ENCODE measurements at places on chromosomes 12 and 14. TPM values are rescaled to one million over a fixed set of nuclear protein-coding genes. Genes with fewer than 3 reads are reported as not detected.

DNA sequence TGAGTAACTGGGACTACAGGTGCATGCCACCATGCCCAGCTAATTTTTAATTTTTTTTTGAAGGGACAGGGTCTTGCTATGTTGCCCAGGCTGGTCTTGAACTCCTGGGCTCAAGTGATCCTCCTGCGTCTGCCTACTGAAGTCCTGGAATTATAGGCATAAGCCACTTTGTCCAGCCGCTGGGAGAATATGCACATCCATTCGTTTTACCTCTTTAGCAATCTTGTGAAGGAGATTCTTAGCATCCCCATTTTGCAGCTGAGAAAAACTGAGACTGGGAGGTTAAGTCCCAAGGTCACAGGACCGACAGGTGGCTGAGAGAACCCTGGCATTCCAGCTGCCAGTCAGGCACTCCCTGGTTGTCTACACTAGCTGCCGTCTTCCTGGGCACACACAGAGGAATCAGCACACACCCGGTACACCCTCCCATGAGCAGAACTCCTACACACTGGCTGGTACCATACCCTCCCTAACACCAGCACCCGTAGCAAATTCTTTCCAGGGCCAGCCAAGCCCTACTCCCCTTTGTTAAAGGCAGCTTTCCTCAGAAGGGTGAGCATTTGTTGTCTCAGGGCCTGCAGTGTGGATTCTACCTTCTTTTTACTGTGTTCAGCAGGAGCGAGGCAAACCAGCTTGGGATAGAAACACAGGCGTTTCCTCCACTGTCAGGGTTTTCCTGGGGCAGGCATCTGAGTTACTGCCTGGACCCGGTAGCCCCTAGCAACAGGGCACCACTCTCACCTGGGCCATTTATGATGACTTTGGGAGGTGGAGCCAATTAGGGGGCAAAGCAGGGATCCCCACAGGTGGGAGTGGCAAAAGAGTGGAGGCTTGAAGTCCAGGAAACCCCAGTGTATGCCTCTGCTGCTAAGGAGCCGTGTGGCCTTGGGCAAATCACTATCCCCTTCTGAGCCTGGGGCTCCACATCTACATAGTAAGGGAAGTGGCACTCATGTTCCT lies 70.2 kb downstream of the IRF2BPL start:
- peaks cover 78% of the 10 kb centered on the region for H3K4me1 ChIP-seq
- H3K4me3 ChIP-seq = no peak overlapping the region
- no peaks in the 10 kb centered on the region for H3K27me3 ChIP-seq
- H3K27ac ChIP-seq = peak overlapping the region; percentile 93

GRCh38 chr12:93982771-93983315 lies 165.5 kb upstream of the PLXNC1 start:
- H3K4me3 ChIP-seq = no peak overlapping the region
- H3K36me3 ChIP-seq = no peaks in the 10 kb centered on the region
- no peak for DNase-seq

Gene GPD1
- total RNA-seq = 74.5 TPM

DNA sequence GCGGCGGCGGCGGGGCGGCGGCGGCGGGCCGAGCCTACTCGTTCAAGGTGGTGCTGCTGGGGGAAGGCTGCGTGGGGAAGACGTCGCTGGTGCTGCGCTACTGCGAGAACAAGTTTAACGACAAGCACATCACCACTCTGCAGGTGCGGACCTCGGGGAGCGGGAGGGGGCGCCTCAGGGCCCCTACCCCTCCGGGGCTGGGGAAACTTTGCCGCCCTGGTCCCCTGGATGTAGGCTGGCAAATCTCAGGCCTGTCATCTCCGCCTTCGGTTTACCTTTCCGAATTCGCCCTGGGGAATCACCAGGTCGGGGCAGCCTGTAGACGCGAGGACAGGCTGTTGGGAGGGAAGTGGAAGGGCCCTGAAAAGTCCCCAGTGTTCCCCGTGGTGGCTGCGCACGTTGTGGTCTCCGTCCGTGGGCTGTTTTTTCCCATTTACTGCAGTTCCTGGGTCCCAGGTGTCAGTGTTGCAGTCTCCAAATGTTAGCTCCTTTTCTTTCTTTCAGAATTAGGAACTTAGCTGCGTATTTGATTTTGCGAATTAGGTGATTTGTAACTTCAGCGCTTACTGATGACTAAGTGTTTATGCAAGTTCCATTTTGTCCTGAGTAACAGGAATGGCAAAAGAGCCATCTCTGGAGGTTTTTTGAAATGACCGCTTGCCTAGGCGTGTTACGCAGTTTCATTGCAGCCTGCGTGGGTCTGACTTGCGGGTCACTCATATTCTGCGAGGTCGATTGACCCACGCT lies 656 bp downstream of the RAB21 start:
- H3K36me3 ChIP-seq = peaks cover 12% of the 10 kb centered on the region
- peak overlapping the region; percentile 98 for H3K27ac ChIP-seq
- peaks cover 23% of the 10 kb centered on the region for H3K4me1 ChIP-seq
- peaks cover 3% of the 10 kb centered on the region for H3K27me3 ChIP-seq
- no peak for DNase-seq

DNA sequence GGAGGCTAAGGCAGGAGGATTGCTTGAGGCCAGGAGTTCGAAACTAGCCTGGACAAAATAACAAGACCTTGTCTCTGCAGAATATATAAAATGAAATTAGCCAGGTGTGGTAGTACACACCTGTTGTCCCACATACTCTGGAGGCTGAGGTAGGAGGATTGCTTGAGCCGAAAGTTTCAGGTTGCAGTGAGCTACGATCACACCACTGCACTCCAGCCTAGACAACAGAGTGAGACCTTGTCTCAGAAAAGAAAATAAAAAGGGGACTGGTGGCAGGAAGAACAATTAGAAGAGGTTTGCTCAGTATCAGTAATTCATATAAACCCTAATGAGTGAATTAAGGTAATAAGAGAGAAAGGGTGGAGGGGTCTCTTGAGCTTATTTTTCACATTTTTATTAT lies 8.0 kb downstream of the PSMA6 start:
- H3K4me1 ChIP-seq = peaks cover 36% of the 10 kb centered on the region
- H3K27me3 ChIP-seq = no peaks in the 10 kb centered on the region
- no peak overlapping the region for H3K27ac ChIP-seq
- no peak for DNase-seq
